GM23248 (cell line): ENCODE measurements at places on chromosomes 3 and 15. TPM values are rescaled to one million over a fixed set of nuclear protein-coding genes. Genes with fewer than 3 reads are reported as not detected.

Gene PROS1
- total RNA-seq = 25.6 and 26.4 TPM in 2 replicates

- H3K4me3 ChIP-seq = no peak overlapping the region
- DNase-seq = no peak
- no peaks in the 10 kb centered on the region for H3K27me3 ChIP-seq
- H3K4me1 ChIP-seq = peaks cover 9% of the 10 kb centered on the region; the same call in 1 of the 2 replicates
- no peak overlapping the region for H3K27ac ChIP-seq
These were observed 2.4 kb upstream of the USP19 start for GRCh38 chr3:49122886-49123545.

DNA sequence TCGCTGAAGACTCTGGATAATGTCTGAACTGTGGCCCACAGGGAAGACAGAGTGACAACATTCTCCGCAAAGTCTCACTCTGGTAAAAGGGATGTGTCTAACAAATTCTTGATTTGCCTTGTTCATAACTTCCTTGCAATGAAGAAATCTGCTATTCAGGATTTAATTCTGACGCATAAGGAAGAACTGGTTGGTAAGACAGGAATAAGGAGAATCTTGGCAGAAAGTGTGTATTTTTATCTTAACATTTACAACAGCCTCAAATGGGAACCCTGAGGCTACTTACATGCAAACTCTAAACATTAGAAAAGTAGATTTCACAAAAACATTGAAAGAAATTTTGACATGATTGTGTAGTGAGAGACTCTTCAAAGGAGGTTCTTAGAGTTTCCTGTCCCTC lies 10.8 kb upstream of the PLD1 start:
- H3K36me3 ChIP-seq = no peaks in the 10 kb centered on the region
- peaks cover 13% of the 10 kb centered on the region for H3K4me1 ChIP-seq
- no peak overlapping the region for H3K4me3 ChIP-seq
- no peak overlapping the region for H3K27ac ChIP-seq

- no peaks in the 10 kb centered on the region for H3K27me3 ChIP-seq
- H3K4me1 ChIP-seq = peaks cover 5% of the 10 kb centered on the region
- no peak overlapping the region for H3K4me3 ChIP-seq
- no peaks in the 10 kb centered on the region; the same call in 1 of the 2 replicates for H3K36me3 ChIP-seq
- no peak overlapping the region for H3K27ac ChIP-seq
These were observed 100.8 kb upstream of the ABHD17C start for GRCh38 chr15:80594091-80594889.

DNA sequence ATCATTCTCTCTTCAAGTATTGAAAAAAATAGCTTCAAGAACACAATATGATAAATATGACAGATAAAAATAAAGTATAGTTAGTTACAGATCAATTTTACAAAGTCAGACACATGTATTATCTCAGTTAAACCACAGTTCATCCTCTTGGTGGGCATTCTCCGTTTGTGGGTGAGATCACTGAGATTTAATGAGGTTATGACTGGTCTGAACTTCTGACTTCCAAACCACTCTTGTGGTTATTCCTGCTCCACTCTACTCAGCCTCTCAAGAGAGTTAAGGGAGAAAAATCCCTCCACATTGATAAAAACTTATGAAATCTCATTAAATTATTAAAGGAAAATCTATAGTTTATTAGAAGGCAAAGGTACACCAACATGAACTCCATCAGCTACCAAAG lies 229.9 kb upstream of the LRTM1 start:
- DNase-seq = peak; percentile 57
- no peak overlapping the region for H3K4me3 ChIP-seq
- H3K4me1 ChIP-seq = peaks cover 50% of the 10 kb centered on the region
- no peaks in the 10 kb centered on the region for H3K27me3 ChIP-seq
- H3K27ac ChIP-seq = no peak overlapping the region
- no peaks in the 10 kb centered on the region for H3K36me3 ChIP-seq

Gene IL17RB
- not detected in 2 replicates for total RNA-seq

GRCh38 chr15:29871401-29871800 lies 49.1 kb upstream of the TJP1 start:
- no peaks in the 10 kb centered on the region for H3K27me3 ChIP-seq
- H3K36me3 ChIP-seq = no peaks in the 10 kb centered on the region
- no peak overlapping the region for H3K4me3 ChIP-seq
- no peaks in the 10 kb centered on the region for H3K4me1 ChIP-seq
- no peak overlapping the region for H3K27ac ChIP-seq
- no peak for DNase-seq

Gene SLC28A1
- total RNA-seq = not detected in 2 replicates

Gene LDHAL6B
- not detected in 2 replicates for total RNA-seq

GRCh38 chr15:76393614-76394013 lies 57.0 kb downstream of the ISL2 start:
- no peak overlapping the region for H3K27ac ChIP-seq
- no peaks in the 10 kb centered on the region for H3K27me3 ChIP-seq
- no peak overlapping the region for H3K4me3 ChIP-seq
- H3K36me3 ChIP-seq = no peaks in the 10 kb centered on the region
- no peaks in the 10 kb centered on the region for H3K4me1 ChIP-seq

- H3K4me3 ChIP-seq = peak within 1 kb of the TSS; percentile 81
- H3K4me1 ChIP-seq = peaks cover 20% of the 10 kb centered on the region
- peak; percentile 85 for DNase-seq
- no peaks in the 10 kb centered on the region for H3K36me3 ChIP-seq
These were observed at the start of gene RYK for GRCh38 chr3:134250717-134251220. Gene RYK, minus strand, starts transcription at chr3:134250859. Its CDS starts 205 bp downstream, at chr3:134250654.

Gene NEK11
- 15.9 and 18.5 TPM in 2 replicates for total RNA-seq

Gene SCG5
- total RNA-seq = 16.2 and 26.1 TPM in 2 replicates

Gene GOLGA6L25
- not detected in 2 replicates for total RNA-seq

- no peak for DNase-seq
- no peak overlapping the region for H3K27ac ChIP-seq
- no peak overlapping the region for H3K4me3 ChIP-seq
- no peaks in the 10 kb centered on the region for H3K27me3 ChIP-seq
- peaks cover 10% of the 10 kb centered on the region for H3K4me1 ChIP-seq
These were observed 425.3 kb upstream of the MDFIC2 start for GRCh38 chr3:70737666-70738290.

DNA sequence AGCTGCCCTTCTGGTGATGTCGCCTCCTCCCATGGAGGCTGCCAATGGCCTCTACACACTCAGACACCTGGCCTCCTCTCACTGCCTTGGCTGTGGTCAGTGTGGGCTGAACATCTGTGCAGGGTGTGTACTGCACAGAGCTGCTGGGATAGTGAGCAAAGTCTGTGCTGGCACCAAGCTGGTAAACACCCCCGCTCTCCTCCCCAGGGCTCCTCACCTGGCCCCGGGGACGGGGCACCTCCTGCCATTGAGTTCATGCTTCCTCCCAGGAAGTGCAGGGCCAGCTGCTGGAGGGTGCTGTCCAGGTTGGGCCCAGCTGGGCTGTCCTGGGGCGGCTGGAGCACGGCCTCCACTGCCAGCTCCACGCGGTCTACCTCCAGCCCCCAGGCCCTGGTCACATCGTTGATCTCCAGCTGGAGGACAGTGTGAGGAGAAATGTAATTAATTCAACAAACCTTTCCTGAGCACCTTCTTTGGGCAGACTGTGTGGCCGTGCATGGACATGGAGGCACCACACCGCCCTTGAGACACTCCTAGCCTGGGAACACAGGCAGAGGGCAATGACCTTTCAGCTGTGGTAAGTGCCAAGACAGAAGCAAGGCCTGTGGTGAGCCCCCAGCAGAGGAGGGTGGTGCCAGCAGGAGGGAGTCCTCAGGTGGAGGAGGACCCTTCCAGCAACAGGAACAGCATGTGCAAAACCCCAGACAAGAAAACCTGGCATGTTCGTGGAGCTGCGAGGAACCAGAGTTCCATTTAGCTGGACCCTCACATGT lies 6.8 kb downstream of the STOML1 start:
- DNase-seq = peak; percentile 68
- no peaks in the 10 kb centered on the region for H3K27me3 ChIP-seq
- H3K4me3 ChIP-seq = no peak overlapping the region
- H3K27ac ChIP-seq = no peak overlapping the region
- no peaks in the 10 kb centered on the region for H3K36me3 ChIP-seq

- H3K27me3 ChIP-seq = no peaks in the 10 kb centered on the region
- H3K36me3 ChIP-seq = peaks cover 39% of the 10 kb centered on the region
- no peak overlapping the region for H3K27ac ChIP-seq
- no peaks in the 10 kb centered on the region for H3K4me1 ChIP-seq
These were observed 206.1 kb downstream of the PCCB start for GRCh38 chr3:136456196-136456595.

DNA sequence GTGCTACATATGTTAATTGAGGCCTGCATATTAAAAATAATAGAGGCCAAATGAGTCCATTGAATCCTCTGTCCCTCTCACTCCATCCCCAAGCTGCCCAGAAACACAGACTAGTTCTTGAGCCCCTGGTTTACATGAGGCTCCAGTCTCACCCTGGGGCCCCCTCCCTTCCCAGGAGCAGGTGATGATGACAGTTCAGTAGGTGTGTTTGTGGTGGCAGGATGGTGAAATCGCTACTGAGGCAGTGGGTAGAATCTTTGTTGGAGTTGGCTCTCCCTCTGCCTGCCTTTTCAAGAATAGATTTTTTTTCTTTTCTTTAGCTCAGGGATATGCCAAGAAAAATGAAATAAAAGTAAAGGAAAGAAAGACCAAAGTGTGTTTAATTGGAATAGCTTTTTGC lies 288.7 kb downstream of the EPHB1 start:
- no peaks in the 10 kb centered on the region for H3K27me3 ChIP-seq
- DNase-seq = no peak

DNA sequence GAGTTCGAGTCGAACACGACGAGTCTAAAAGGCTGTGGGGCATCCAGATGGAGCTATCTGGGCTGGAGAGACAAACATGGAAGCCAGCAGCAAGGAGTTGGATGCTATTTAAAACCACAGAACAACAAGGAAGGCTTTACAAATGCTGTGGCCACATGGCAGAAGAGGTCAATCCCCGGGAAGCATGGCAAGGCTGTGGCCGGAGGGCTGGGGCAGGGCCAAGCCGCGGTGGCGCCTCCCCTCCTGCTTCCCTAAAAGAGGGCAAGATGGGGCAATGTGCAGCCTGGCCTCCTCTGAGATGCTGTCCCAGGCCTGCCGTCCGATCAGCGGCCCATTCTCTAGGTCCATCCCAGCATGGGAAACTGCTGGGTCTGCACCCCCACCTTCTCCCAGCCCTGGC lies 139.1 kb downstream of the SRGAP3 start:
- no peak overlapping the region for H3K27ac ChIP-seq
- H3K27me3 ChIP-seq = peaks cover under 1% of the 10 kb centered on the region; the same call in 1 of the 2 replicates
- no peak overlapping the region for H3K4me3 ChIP-seq
- no peaks in the 10 kb centered on the region for H3K4me1 ChIP-seq
- no peaks in the 10 kb centered on the region for H3K36me3 ChIP-seq

- peak; percentile 19 for DNase-seq
- H3K27me3 ChIP-seq = no peaks in the 10 kb centered on the region
- H3K4me1 ChIP-seq = peaks cover 9% of the 10 kb centered on the region
- H3K4me3 ChIP-seq = no peak overlapping the region
- H3K36me3 ChIP-seq = no peaks in the 10 kb centered on the region
- no peak overlapping the region for H3K27ac ChIP-seq
These were observed 49.7 kb upstream of the BOC start for GRCh38 chr3:113161661-113162060.

Gene RBMS3
- 40.0 and 45.7 TPM in 2 replicates for total RNA-seq

Gene KNSTRN
- 31.1 and 35.8 TPM in 2 replicates for total RNA-seq

- peak; percentile 82 for DNase-seq
- H3K4me1 ChIP-seq = peaks cover 17% of the 10 kb centered on the region
- no peak overlapping the region for H3K27ac ChIP-seq
- no peaks in the 10 kb centered on the region for H3K36me3 ChIP-seq
- no peaks in the 10 kb centered on the region for H3K27me3 ChIP-seq
These were observed 37.2 kb downstream of the SSUH2 start for GRCh38 chr3:8607234-8608040.

Gene SLC12A8
- total RNA-seq = 7.8 and 12.0 TPM in 2 replicates

GRCh38 chr3:155605571-155605970 lies 139.3 kb downstream of the PLCH1 start:
- H3K4me3 ChIP-seq = no peak overlapping the region
- H3K36me3 ChIP-seq = no peaks in the 10 kb centered on the region
- DNase-seq = no peak
- H3K27ac ChIP-seq = no peak overlapping the region
- H3K4me1 ChIP-seq = no peaks in the 10 kb centered on the region

DNA sequence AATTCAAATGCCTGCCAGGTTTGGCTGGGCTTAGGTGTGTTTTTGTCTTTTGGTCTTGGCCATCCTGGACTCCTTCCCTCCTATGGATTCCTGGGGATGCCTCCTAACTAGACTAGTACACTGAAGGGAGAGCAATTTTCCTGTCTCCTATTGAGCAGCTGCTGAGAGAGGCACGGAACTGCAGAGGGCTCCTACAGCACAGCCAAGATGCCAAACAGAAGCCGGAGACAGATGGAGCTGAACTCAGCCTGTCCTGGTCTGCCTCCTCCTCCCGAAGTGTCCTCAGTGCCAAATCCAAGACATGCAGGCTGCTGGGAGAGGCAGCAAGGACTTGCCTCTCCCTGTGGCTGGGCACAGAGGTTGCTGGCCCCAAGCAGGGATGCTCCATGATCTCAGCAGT lies 256.6 kb upstream of the PROK2 start:
- H3K4me3 ChIP-seq = no peak overlapping the region
- no peaks in the 10 kb centered on the region for H3K36me3 ChIP-seq
- DNase-seq = peak; percentile 30
- H3K4me1 ChIP-seq = no peaks in the 10 kb centered on the region
- no peak overlapping the region for H3K27ac ChIP-seq

DNA sequence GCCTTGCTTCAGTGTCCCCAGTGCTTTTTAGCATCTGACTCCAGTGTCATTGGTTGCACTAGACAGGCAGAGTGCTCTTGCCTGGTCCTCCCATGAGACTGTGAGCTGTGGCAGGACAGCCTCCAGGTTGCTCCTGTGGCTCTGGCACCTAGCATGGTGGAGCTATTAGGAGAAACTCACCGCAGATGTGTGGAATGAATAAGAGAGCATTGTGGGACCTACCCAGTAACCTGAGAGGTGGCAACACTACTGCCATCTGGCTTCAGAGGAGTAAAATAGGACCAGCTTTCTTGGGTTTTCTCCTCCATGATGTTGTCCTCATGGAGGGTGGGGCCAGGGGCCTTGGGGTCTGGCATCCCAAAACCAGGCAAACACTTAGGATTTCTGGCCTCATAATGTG lies 183.6 kb downstream of the EPHB1 start:
- no peak overlapping the region for H3K4me3 ChIP-seq
- H3K27me3 ChIP-seq = no peaks in the 10 kb centered on the region
- H3K27ac ChIP-seq = no peak overlapping the region
- no peaks in the 10 kb centered on the region for H3K4me1 ChIP-seq
- H3K36me3 ChIP-seq = no peaks in the 10 kb centered on the region

Gene ALPK3
- 0.13 and 5.0 TPM in 2 replicates for total RNA-seq

Gene GPD1L
- 3.5 and 3.9 TPM in 2 replicates for total RNA-seq

GRCh38 chr3:154356009-154356408 lies 31.7 kb upstream of the DHX36 start:
- no peak for DNase-seq
- H3K4me3 ChIP-seq = no peak overlapping the region
- no peak overlapping the region for H3K27ac ChIP-seq
- no peaks in the 10 kb centered on the region for H3K27me3 ChIP-seq
- no peaks in the 10 kb centered on the region for H3K4me1 ChIP-seq

Gene SEMA6D
- total RNA-seq = 1.4 TPM in 2 replicates

- no peak overlapping the region for H3K27ac ChIP-seq
- no peaks in the 10 kb centered on the region for H3K36me3 ChIP-seq
- no peak overlapping the region for H3K4me3 ChIP-seq
- DNase-seq = no peak
These were observed 45.0 kb downstream of the LSM3 start for GRCh38 chr3:14223595-14223994.
